ENCODE measurements at places on chromosomes 4 and X. TPM values are rescaled to one million over a fixed set of nuclear protein-coding genes. Genes with fewer than 3 reads are reported as not detected.
A peak's percentile ranks its signal among the peaks of the same experiment; 100 is the strongest.

- DNase-seq, result peak; percentile 94
These were observed 361.1 kb upstream of the BOD1L1 start for GRCh38 chr4:13988353-13989305.

- no peak for DNase-seq
These were observed 22.4 kb downstream of the GPM6A start for GRCh38 chr4:175789647-175790046.

GRCh38 chr4:177441061-177441802 lies 1.0 kb downstream of the AGA start:
- DNase-seq, result no peak

- DNase-seq, result no peak
These were observed 377.4 kb downstream of the SMARCA1 start for GRCh38 chrX:129145840-129146272.

DNA sequence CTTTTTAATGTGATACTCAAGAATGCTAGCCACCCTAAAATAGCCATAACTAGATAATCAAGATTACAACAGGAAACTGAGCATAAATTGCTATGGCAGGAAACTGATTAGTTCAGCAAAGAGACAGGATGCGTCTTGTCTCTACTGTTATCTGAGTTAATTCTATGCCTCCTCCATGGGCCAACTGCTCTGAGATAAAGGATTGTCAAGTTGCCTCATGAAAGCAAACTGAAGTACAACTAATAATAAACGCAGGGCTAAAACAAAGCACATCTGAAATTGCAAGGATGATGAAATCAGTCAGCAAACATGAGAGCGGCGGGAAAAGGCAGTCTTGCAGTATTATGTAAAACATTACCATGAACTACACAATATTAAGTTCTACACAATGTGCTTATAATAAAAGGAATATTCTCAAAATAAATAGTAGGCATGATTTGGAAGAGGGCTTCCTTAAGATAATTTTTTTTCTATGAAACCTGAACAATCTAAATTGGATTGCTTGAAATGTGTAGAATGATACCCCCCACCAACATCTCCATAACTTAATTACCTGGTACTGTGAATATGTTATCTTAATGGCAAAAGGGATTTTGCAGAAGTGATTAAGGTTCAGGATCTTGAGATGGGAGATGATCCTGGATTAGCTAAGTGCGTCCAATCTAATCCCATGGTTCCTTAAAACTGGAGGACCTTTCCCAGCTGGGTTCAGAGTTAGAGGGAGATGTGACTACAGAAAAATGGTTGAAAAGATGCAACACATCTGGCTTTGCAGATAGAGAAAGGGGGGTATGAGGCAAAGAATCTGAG lies 65.9 kb downstream of the ANTXR2 start:
- DNase-seq, result no peak

- no peak for DNase-seq
These were observed 332.4 kb upstream of the DMD start for GRCh38 chrX:33543757-33544156.

- no peak for DNase-seq
These were observed 395.8 kb downstream of the GASK1B start for GRCh38 chr4:157776930-157777528.

- DNase-seq, result no peak
These were observed 22.3 kb downstream of the TMPRSS11D start for GRCh38 chr4:67861513-67861912.

GRCh38 chrX:48516987-48517386 lies 4.6 kb upstream of the EBP start:
- DNase-seq, result no peak

GRCh38 chr4:73988061-73988460 lies at the start of gene PPBP:
Gene PPBP, minus strand, starts transcription at chr4:73988190. Its CDS starts 87 bp downstream, at chr4:73988103.
- DNase-seq, result no peak

DNA sequence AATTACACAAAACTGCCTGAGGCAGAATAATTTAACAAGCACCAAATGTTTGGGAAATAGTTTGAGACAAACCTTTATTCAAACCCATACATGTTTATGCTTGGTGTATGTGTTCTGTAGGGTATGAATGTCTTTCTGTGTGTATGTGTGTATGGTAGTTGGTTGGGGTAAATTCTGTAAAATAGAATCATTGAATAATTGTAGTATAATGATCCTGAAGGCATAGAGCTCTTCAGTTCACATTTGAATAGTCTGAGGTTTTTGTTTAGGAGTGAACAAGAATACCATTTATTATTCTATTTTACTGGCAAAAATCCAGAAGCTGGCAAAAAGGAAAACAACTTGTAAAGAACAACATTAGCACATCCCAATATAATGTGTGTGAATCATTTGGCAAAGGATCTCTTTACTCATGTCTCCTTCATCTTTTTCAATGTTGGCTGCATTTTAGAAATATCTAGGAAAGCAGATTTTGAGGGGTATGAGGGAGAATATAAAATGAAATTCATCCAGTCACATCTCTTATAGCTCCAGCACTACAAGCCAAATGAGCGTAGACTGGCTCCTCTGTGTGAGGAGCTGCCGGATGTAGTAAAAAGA lies 360.0 kb downstream of the CHIC1 start:
- DNase-seq, result no peak

- DNase-seq, result peak; percentile 11
These were observed 80.4 kb upstream of the GPC4 start for GRCh38 chrX:133495464-133496391.

GRCh38 chrX:133897593-133898163 lies 87.7 kb downstream of the GPC3 start:
- no peak for DNase-seq

GRCh38 chrX:150329868-150330267 lies 33.2 kb upstream of the MAMLD1 start:
- DNase-seq, result peak; percentile 7

DNA sequence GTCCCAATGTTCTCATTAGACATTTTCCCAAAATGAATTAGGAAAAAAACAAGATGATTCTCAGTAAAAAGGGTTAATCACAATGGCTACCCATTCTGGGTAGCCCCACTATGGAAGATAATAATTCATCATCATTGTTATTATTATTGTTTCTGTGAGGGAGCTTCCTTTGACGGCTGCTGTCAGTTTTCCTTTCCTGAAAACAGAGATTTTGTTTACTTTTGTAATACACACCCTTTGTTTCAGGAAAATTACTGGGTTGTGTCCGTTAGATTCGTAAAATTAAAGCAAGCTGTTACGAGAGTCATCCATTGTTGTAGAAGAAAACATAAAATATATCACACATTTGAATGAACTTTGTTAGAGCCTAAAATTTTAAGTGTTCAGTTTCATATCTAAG lies 192.9 kb upstream of the ANKRD50 start:
- no peak for DNase-seq

GRCh38 chr4:114905017-114905416 lies 208.4 kb downstream of the NDST4 start:
- DNase-seq, result no peak

DNA sequence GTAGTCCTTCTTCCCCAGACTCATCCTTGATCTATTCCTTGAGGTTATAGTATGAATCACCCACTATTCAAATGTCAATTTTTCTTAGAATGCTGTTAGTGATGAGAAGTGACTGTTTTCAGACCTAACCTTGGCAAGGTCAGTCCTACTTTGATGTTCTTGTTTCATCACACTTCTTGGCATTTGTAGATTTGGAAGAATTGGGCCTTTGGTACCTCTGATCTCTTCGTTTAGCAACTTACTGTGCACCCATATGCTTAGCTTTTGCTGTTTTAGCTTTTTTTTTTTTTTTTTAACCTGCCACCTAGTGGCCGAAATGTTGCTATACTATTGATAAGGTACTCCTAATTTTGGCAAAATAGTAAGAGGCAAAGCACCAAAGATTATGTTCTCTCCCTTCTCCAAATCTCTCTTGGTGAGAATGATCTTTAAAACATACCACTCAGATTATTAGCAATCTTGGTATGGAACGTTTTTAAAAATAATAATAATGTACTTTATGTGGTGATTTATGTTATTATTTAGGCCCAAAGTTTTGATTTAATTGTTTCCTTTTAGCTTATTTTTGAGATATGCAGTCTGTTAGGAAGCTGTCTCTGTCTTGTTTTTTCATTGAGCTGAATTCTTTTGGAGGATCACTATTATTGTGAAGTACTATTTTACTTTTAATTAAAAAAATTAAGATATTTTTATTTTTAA lies 16.6 kb downstream of the DCK start:
- DNase-seq, result no peak

NSUN7 gene
- total RNA-seq, result 0.51 TPM

NALF2 gene
- 0.51 TPM for total RNA-seq

ASB9 gene
- 4.8 TPM for total RNA-seq

WDR19 gene
- total RNA-seq, result 14.2 TPM

COX7B gene
- total RNA-seq, result 577 TPM

GYG2 gene
- 1.0 TPM for total RNA-seq

USP26 gene
- total RNA-seq, result not detected

RIBC1 gene
- total RNA-seq, result 0.27 TPM

PLAC8 gene
- total RNA-seq, result 28.2 TPM
